Stimulated activated CD8-positive, alpha-beta memory T cell treated with anti-CD3 and anti-CD28 coated beads, Interleukin-12 subunit alpha, Interleukin-12 subunit beta, amount 100 ng/mL, for 1 hour (primary cell): ENCODE measurements at places on chromosomes 3 and 15.

GRCh38 chr15:70636540-70637165 lies 126.7 kb downstream of the UACA start:
- DNase-seq: no peak

DNA sequence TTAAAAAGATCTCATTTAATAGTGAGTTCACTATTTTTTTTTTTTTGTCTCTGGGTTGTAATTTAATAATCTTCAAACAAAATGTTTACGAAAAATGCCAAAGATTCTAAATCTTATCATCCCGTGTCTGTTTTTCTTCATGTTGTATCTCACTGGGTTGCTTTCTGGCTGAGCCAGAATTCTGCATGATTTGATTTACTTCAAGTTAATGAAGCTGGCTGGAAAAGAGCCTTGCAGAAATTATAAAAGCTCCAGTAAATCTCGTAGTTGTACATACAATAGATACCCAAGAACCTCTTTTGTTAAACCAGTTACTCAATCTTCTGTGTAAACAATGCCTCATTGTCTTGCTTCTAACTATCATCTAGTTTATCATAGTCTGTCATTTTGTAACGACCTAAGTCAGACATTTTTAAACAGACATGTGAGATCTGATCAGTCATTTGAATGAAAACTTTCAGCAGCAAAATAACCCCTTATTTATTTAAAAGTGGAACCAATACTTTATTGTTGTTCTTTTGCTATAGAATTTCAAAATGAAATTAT lies 249.0 kb downstream of the MCTP2 start:
- DNase-seq: no peak

DNA sequence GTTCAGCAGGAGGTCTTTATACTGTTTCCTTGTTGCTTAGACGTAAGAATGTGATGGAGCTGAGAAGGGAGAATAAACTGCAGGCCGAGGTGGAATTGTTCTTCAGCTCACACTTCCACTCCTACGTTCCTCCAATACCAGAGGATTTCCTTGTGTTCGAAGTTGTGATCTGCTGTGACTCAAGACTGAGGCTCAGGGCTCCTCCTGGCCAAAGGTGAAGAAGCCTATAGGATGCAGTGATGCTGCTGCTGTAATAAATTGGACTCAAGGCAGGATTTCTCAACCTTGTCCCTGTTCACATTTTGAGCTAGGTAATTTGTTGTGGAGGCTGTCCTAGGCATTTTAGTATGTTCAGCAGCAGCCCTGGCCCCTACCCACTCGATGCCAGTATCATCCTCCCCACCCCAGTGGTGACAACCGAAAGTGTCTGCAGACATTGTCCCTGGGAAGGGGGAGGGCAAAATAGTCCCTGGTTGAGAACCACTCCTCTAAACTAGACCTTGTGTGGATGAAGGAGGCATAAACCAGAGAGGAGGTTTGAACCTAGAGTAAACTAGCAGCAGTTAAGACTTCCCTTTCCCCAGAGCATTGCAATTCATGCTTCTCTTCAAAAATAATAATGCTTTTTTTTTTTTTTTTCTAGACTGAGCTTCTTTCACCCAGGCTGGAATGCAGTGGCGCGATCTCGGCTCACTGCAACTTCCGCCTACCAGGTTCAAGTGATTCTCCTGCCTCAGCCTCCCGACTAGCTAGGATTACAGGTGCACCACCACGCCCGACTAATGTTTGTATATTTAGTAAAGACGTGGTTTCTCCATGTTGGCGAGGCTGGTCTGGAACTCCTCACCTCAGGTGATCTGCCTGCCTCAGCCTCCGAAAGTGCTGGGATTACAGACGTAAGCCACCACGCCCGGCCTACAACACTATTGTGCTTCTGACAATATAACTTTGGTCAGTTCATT lies 11.1 kb downstream of the RAP2B start:
- no peak for DNase-seq

DNA sequence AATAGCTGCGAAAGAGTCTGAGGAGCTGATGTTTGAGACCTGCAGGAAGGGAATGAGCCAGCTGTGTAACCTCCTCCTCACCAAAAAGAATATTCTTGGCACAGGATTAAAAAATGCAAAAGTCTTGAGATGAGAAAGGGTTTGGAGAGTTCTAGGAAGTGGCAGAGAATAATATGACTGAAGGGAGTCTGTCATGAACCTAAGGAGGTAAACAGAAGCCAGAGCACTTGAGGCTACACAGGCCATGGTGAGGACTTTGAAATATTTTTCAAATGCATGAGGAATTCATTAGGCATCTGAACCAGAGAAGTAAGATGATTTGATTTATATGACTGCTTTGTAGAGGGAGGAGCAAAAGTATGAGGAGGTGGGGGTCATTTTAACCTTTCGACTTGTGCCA lies 347.8 kb downstream of the EPHA3 start:
- DNase-seq: no peak

- no peak for DNase-seq
Measured at GRCh38 chr3:38054499-38055001, 15.5 kb downstream of the DLEC1 start.
